ENCODE measurements at places on chromosomes 6 and 20.
A peak's percentile ranks its signal among the peaks of the same experiment; 100 is the strongest.

DNA sequence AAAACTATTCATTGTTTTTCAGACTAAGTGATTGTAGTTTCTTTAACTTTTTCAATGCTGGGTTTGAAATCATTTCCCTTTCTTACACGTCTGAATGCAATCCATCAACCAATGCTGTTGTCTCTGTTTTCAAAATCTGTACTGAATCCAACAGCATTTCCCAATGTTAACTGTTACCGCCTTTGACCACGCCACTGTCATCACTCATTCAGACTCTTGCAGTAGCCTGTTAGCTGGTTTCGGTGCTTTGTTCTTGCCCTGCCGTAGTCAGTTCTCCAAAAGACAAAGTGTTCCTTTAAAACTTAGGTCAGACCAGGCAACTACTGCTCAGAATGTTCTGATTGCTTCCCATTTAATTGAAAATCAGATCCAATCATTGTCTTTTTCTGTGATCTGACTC, 131.3 kb downstream of the PLCB4 start:
- no peak for DNase-seq

DNA sequence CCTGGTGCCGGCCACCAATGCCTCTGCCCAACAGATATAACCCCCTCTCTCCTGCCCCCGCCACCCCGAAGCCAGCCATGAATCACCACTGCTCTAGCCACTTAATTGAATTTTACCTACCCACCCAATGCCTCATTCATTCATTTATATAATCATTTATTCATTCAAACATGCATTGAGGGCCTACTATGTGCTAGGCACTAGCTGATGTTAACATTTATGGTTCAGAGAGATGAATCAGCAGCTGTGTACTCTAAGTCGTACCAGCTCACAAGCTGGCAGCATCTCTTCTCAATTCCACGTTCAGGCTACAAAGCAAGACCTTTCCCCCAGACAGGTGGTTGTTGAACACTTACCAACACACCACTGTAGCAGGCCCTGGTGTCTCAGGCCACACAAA, 12.9 kb upstream of the MDGA1 start:
- DNase-seq: no peak

DNA sequence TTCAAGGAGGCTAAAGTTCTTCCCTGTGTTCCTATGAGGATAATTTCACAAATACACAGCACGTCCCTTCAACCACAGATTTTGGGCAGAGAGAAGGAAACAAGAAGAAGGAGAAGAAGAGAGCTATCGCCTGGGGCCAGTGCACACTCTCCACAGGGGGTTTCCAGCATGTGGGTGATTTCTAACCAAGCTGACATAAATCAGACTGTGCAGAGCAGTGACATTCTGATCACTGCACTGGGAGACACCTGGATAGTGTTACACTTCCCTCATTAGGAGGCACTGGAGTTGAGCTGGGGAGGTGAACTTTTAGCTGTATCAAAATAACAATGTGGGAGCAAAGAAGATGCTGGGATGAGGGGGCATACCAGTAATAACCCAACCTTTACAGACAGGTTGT, 71.8 kb upstream of the CENPW start:
- no peak for DNase-seq

DNA sequence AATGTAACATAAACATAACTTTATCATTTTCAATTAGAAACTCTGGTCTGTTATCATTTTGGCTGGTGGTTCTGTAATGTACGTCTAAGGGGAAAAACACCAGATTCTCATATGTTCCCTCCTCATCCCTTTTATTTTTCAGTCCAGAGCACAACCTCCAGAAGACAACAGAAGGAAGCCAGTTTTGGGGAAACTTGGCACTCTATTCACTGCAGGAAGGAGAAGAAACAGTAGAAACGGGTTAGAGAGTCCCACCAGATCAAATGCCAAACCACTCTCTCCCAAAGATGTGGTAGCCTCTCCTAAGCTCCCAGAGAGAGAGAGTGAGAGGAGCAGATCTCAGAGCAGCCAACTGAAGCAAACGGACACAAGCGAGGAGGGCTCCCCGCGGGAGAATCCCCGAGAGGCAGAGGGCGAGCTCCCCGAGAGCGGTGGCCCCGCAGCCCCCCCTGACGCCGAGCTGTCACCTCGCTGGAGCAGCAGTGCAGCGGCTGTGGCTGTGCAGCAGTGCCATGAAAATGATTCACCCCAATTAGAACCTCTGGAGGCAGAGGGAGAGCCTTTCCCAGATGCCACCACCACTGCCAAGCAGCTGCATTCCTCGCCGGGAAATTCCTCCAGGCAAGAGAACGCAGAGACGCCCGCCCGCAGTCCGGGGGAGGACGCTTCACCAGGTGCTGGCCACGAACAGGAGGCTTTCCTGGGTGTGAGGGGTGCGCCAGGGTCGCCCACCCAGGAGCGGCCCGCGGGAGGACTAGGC, 117.8 kb downstream of the RTN4IP1 start:
- DNase-seq: peak; percentile 60

GRCh38 chr6:141783585-141783984, 349.1 kb upstream of the GJE1 start:
- no peak for DNase-seq

- no peak for DNase-seq
Observed at GRCh38 chr6:111342913-111343312, 140.1 kb downstream of the REV3L start.

DNA sequence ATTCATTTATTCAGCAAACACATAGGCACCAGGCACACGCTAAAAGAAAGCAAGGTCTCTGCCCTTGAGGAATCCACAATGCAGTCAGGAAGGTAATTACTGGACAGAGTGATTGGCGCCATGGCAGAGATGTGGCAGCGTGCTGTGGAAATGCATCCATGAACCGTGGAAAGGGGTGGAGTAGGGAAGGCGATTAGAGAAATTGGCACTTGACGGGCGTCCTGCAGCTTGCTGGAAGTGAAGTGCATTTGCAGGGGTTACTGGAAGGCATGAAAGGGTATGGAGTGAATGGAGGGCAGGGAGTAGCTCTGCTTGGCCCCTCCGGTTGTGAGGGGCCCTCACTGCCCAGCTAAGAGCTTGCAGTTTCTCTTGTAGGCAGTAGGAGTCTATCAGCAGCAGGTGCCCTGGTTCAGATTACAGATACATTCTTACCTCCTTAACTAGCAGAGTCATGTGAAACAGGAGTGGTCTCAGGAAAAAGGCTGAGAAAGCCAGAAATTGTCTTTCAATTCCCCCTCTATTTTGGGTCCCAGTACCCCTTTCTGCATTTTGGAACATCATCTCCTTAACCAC, 122.5 kb upstream of the TIAM2 start:
- no peak for DNase-seq

All from activated T-cell treated with anti-CD3 and anti-CD28 coated beads, Interleukin-2, amount 50 U/mL, for 48 hours (primary cell).